CD4-positive, alpha-beta T cell (primary cell): ENCODE measurements at places on chromosomes 5 and 9.

- no peak for DNase-seq
Observed at GRCh38 chr9:35482071-35482470, 7.8 kb upstream of the RUSC2 start.

- no peak for DNase-seq
Observed at GRCh38 chr9:35981699-35982098, 23.7 kb upstream of the OR2S2 start.

GRCh38 chr5:24732184-24732583, 87.4 kb upstream of the CDH10 start:
- no peak for DNase-seq

DNA sequence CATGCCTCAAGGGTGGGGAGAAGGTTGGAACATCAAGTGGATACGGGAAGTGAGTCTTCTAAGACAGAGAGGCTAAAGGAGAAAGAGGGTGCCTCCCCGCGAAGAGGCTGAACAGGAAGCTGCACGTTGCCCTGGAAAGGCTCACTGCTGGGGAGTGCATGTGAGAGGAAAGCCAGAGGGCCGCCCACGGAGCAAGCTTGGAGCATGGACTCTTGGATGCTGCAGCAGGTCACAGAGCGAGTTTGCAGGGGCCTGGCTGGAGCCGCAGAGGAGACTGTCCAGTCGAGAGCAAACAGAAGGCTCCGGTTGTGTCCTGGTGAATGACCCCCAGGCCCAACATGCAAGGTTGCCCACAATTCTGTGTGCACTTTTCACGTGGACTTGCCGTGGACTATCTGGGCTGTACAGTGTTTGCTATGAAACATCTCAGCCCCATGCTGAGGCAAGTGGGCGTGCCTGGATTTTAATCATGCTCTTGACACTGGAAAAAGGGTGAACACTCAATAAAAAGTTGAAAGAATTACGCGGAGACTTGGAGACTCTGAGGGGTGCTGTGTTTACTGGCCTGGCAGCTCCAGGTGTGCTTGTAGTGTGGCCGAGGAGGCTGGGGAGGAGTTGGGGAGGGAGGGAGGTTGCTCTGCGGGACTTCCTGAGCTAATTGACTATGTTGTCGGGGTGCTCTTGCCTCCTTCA, 54.5 kb upstream of the GARNL3 start:
- DNase-seq, result no peak

GRCh38 chr5:11385901-11386293, 518.3 kb downstream of the CTNND2 start:
- DNase-seq, result no peak

- DNase-seq, result no peak
Observed at GRCh38 chr5:86030753-86031152, 587.0 kb upstream of the COX7C start.

GRCh38 chr5:1497795-1498622, 25.8 kb downstream of the LPCAT1 start:
- DNase-seq, result no peak

DNA sequence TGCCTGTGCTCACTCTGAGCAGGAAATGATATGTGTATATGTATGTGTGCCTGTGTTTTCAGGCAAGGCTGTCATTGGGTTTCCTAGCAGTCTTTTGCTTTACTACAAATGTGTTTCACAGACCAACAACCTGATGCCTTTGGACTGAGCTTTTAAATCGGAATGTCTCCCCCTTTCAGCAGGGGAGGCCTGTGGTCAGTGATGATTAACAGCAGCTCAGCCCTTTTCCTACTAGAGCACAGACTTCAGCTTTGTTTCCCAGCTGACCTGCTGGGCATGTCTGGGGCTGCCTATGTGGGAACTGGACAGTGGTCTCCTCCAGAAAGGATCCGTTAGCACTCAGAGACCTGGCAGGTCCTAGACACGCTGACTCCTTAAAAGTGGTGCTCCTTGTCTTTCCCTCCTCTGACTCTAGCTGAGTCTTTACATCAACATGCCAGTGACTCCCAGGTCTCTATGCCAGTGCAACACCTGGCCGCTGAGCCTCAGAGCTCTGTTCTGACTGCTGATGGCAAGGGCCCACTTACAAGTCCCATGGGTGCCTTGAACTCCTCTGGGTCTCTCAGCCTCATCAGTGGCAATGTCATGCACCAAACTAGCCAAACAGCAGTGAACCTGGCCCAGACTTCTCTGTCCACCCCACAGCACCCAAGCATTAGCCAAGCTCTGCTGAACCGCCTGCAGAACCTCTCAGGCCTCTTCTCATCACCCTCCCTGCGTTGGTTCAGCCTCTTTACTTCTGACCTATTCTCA, 7.7 kb downstream of the MACROH2A1 start:
- DNase-seq, result no peak

DNA sequence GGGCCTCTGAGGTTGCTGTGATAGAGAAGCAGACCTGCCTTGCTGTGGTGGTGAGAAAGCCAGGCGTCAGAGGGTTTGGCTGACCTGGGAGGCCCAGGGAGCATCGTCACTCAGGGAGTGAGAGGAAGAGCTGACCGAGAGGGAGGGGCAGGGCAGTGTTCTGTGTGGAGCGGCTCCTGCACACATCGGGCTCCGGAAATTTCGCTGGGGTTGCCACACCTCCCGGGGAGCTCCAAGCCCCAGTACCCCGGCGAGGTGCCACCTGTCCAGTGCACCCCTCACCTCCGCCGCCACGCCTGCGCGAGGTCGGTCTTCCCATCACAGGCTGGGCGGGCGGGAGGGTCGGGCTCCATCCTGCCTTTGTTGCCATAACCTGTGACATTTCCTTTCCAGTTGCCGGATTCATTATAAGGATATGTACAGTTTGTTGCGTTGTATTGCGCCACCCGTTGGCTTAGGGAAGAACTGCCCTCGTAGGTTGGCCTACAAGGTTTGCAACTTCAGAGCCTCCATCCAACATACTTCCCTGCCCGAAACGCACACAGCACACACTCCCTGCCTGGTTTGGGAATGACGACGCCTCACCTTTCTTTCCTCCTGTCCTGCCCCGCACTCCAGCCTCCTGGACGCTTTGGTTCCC, 223.2 kb downstream of the CACNA1B start:
- no peak for DNase-seq

GRCh38 chr9:89543111-89543510, 45.2 kb upstream of the SEMA4D start:
- no peak for DNase-seq
